Testis (tissue), 5 donors: ENCODE measurements at places on chromosomes 1 and 21.

GRCh38 chr1:3359351-3359750 lies 95.1 kb upstream of the ARHGEF16 start:
- no peak for DNase-seq

DNA sequence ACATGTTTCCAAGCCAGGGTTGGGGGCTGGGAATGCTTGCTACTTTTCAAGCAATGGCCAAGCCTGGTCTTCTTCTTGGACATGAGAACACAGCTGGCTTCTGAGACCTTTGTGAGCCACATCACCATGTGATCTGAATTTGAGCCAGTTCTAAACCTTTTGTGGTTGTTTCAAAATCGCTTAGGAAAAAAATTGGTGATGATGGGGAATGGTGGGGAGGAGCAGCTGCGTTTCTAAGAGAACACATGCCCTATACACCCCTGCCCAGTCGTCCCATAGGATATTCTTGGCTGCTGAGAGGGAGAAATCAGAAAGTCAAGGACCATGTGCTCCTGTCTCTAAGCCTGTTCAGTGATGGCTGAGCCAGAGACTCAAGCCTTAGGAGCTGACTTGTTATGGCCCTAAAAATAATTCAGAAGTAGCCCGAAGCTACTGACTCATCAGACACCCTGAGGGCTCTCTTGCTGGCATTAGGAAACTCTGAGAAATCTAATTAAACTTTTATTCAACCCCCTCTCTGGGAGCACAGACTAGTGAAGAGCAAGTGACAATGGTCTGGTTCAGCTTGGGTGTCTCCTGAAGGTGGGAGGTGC lies 30.5 kb downstream of the CCDC185 start:
- no peak for DNase-seq

DNA sequence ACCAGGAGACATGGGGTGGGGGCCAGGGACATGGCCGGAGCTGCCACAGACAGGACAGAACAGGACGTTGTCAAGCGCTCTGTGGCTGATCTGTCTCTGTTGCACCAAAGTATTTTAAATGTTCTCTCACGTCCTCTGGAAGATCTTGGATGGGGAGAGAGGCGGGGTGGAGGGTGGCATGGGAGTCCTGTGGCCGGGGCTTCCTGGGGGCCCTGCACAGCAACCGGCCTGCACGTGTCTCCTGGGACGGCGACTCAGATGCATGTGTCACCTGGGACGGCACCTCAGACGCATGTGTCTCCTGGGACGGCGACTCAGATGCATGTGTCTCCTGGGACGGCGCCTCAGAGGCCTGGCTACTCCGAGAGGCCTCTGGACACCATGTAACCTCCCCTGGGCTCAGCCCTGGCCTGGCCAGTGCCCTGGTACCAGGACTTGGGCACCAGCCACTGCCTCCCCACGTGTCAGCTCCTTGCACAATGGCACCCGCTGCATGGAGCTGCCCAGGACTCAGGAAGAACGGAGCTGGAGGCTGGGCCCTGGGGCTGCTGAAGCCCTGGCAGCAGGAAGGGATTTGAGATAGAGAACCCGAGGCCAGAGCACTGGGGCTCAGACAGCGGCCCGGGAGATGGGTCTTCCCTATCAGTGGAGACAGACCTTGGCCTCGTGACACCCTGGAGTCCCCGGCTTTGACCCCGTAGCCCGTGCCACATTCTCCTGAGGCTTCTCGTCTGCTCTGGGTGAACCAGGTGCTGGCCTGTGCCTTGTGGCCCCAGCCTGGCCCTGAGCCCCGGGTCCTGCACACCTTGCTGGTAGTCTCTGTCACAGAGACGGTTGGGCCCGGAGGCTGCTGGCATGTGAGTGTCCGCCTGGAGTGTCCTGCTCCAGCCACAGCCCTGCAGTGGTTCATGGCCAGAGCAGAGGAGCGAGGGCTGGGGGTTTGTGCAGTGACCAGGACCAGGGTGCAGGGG lies 14.7 kb upstream of the SLC19A1 start:
- no peak for DNase-seq

DNA sequence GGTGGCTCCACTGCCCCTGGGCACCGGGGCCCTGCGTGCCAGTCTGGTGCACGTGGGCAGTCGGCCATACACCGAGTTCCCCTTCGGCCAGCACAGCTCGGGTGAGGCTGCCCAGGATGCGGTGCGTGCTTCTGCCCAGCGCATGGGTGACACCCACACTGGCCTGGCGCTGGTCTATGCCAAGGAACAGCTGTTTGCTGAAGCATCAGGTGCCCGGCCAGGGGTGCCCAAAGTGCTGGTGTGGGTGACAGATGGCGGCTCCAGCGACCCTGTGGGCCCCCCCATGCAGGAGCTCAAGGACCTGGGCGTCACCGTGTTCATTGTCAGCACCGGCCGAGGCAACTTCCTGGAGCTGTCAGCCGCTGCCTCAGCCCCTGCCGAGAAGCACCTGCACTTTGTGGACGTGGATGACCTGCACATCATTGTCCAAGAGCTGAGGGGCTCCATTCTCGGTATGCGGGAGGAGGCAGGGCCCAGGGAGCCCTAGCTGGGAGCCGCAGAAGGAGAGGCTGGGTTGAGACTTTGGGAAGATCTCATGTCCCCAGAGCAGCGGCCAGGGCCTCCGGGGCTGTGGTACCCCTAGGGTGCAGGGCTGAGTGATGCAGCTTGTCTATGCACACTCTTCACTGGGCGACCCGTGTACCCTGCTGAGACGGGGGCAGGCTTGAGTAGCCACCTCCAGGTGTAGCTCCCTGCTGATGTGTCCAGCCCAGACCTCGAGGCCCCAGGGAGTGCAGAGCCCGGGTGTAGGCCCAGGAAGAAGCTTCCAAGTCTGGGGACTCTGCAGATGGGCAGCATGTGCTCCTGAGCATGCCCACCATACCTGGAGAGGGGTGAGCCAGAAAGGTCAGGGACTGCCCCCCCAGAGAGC lies 1.8 kb downstream of the VWA1 start:
- no peak for DNase-seq

- no peak for DNase-seq
Measured at GRCh38 chr1:119550381-119550780, 43.4 kb downstream of the HSD3B1 start.

GRCh38 chr1:63599799-63600198 lies 6.6 kb downstream of the PGM1 start:
- no peak for DNase-seq

DNA sequence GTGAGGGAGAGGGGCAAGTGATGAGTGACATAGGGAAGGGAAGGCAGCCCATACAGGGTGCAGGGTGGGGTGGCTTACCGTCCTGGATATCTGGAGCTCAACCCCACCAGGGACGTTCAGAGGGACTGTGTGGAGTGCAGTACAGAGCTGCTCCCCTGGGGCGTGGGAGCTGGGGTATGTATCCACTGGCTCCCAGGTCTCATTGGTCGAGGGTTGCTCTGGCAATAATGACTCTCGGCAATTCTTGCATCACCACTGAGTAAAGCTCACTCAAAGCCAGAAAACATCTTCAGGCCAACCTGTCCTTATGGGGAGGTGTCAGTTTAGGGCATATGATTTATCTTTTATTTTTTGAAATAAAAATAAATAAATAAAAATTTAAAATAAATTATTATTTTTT lies 43.2 kb upstream of the RUNX3 start:
- DNase-seq = no peak

GRCh38 chr1:234875328-234875952 lies 253.2 kb downstream of the TOMM20 start:
- no peak for DNase-seq

GRCh38 chr1:16117369-16117768 lies 38.5 kb downstream of the EPHA2 start:
- DNase-seq = no peak

DNA sequence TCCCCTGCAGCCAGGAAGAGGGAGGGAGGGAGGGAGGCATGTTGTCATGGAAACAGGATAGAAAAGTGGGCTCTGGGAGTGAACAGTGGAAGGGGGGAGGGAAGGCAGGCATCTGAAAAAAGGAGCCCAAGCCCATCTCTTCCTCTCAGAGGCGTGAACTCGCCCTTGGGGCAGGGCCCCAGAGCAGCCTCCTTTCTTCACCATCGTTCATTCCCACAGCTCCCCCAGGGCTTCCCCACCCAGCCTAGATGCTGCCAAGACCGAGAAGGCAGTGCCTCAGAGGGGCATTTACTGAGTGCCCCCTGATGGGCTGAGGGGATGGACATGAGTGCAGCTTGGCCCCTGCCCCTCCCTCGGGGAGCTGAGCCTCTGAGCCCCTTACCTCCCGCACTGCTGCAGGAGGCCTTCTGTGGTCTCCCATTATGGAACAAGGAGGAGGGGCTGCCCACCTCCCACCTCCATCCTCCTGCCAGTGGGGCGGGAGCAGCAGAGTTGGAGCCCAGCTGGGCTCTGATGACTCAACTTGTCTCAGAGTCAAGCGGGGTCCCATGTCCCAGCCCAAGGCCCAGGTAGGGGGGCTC lies 39.1 kb upstream of the KIF21B start:
- DNase-seq = no peak

DNA sequence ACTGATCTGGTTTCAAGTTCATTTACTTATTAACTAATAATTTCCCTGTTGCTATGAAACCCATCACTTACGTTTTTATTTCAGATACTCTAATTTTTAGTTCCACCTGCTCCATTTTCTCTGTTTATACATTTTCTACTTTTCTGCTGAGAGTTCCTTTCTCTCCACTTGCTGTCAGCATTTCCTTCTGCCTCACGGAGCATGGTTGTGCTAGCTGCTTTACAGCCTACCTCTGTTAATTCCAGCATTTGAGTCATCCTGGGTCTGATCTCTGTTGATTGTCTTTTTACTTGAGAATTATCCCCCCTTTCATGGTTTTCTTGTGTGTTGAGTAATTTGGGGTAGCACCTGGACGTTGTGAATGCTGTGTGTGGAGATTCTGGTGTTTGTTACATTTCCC lies 373.2 kb upstream of the C1orf174 start:
- no peak for DNase-seq

- DNase-seq = no peak
Measured at GRCh38 chr1:62437273-62437940, 558 bp downstream of the USP1 start.

- no peak for DNase-seq
Measured at GRCh38 chr1:239792157-239792556, 299.5 kb upstream of the FMN2 start.
